Astrocyte (in vitro differentiated cells and primary cell): ENCODE measurements at places on chromosomes 5 and 9. TPM values are rescaled to one million over a fixed set of nuclear protein-coding genes. Genes with fewer than 3 reads are reported as not detected.

DNA sequence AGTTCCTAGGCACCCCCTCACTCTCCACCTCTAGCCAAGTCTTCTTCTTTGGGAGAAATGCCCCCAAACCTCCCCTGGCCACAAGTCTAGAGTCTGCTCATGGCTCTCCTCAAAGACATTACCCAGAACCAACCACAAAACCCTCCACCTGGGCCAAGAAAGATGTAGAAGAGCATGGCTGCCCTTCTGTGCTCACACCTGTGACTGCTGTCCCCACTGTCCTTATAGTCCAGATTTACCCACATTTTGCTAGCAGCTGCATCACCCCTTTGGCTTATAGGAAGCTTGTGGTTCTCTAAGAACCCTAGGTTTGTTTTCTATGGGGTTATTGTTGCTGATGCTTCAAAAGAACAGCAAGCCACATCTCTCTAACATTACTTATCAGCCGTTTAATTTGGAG lies 6.1 kb upstream of the GABBR2 start:
- DNase-seq, result no peak

SHOC1 gene
- not detected in 2 replicates for total RNA-seq

DNA sequence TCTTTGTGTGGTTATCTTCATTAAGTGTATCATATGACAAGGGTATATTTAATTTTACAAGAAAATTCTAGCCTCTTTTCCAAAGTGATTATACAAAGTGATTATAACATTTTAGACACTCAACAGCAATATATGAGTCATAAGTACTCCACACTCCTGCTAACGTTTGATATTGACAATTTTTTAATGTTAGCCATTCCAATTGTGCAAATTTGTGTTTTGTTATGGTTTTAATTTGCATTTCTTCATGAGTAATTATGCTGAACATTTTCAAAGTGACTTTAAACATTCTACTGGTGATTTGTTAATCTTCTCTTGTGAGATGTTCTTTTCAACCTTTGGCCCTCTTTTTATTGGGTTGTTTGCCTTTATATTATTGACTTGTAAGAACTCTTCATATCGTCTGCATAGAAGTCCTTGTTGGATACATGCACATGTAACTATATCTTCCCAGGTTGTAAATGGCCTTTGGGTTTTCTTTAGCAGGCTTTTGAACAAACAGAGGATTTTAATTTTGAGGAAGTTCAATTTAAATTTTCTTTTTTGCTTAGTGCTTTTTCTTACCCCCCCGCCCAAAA lies 771.6 kb upstream of the ZNF608 start:
- DNase-seq, result no peak

- DNase-seq, result no peak
These were observed 130.6 kb downstream of the NDUFS4 start for GRCh38 chr5:53691014-53691413.

PCDHB5 gene
- total RNA-seq, result 8.7 and 9.7 TPM in 2 replicates

- DNase-seq, result no peak
These were observed 20.5 kb downstream of the KIAA1958 start for GRCh38 chr9:112507001-112507680.

DNA sequence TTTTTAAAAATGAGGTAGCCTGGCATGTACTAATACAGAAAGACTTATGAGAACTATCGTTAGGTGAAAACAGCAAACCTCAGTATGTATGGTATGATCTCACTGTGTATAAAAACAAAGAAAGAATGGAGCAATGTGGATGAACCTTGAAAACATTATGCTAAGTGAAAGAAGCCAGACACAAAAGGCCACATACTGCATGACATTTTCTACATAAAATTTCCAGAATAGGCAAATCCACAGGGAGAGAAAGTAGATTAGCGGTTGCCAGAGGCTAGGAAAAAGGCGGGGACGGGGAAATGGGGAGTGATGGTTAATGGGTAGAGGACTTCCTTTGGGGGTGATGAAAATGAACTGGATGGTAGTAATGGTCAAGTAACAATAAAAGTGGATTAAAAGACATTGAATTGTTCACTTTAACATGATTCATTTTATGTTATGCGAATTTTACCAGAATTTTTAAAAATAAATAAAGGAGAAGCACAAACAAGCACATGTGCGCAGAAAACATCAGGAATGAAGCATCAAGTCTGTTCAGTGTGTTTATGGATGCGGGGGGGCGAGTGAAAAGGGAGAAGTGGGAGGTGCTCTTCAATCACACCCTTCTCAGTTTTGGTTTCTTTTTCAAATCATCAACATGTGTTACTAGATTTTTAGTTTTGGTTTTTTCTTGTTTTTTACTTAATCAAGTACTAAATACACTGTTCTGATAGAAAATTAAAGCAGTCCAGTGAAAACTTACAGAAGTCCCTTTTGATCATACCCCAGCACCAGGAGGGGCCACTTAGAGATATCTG lies 16.3 kb downstream of the ROR2 start:
- DNase-seq, result no peak

DNA sequence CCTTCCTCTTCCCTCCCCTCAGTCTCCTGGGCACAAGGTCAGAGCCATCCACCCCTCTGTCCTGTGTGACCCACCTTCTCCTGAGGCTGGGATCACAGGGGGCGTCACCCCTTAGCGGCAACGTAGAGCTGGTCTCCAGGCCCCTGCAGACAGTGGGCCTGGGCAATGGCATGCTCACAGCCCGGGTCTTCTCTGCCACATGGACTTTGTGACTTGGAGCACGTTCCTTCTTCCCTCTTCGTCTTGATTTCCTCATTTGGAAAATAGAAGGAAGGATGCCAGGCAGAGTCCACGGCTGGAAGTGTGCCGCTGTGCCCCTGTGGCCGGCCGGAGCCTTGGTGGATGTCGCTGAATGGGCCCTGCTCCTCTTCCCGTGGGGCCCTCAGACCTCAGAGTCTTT lies 10.0 kb downstream of the RXRA start:
- no peak for DNase-seq

TNFSF8 gene
- total RNA-seq, result not detected in 2 replicates

DNA sequence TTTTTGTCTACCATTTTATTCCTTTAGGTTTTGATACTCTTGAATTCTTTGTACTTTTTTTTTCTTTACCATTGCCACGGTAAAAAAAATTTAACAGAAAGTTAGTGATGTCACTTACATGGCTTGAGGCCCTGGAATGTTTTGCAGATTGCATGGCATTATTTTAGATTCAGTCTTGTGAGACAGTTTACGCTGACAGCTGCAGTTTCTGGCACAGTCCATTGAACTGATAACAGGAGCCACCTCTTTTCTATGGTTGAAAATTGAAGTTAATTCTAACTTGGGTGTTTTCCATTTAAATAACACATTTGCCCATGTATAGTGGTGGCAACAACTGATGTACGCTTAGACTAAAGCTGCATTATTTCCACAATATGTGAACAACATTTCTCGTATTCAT lies 1028.5 kb downstream of the CDH18 start:
- DNase-seq, result no peak

- DNase-seq, result no peak
These were observed 94.2 kb downstream of the BARX1 start for GRCh38 chr9:93860694-93861658.

DNA sequence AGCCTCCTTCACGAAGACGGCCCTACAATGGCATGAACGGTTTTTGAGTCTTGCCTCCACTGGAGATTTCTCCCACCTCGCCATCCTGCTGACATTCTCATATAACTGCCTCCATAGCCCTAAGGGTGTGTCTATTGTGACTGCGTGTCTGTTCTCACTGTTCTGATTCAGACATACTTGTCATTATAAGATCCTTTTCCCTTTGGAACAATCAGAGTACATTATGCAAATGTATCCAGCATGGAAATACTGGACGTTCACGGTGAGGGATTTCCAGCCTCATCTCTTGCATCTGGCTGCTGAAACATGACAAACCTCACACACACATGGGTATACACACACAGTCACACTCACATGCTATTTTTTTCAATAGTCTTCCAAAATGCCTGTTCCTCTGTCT lies 402.1 kb downstream of the DIRAS2 start:
- no peak for DNase-seq
